ENCODE measurements at places on chromosomes 4 and X. TPM values are rescaled to one million over a fixed set of nuclear protein-coding genes. Genes with fewer than 3 reads are reported as not detected.

- DNase-seq = no peak
These were observed 34.7 kb downstream of the ERVMER34-1 start for GRCh38 chr4:52716364-52717151.

DNA sequence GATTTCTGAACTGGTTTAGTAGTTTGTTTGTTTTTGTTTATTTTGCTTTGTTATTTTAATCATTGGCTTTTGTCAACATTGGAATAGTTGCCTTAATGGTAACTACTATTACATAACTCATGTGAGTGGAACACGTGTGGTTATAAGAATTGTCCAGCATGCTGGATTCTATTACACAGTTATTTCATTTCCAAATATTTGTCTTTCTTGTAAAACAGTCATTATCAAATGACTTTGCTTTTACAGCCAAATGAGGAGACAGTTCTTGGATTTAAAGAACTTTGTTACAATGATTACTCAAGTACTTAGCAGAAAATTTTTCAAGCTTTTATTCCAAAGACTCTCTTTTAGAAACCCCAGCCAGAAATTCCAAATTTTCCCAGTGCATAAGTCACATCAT, 516.1 kb upstream of the MAGEB2 start:
- no peak for DNase-seq

LNX1 gene
- total RNA-seq = 9.0 TPM

NLRP2B gene
- not detected for total RNA-seq

CXCL13 gene
- total RNA-seq = 0.66 TPM

- DNase-seq = no peak
These were observed 262.6 kb upstream of the RPS6KA3 start for GRCh38 chrX:20529301-20529700.

- no peak for DNase-seq
These were observed 207.7 kb upstream of the PRPS2 start for GRCh38 chrX:12583543-12583942.

GRCh38 chr4:26308568-26308967, 12.2 kb upstream of the RBPJ start:
- DNase-seq = no peak

DNA sequence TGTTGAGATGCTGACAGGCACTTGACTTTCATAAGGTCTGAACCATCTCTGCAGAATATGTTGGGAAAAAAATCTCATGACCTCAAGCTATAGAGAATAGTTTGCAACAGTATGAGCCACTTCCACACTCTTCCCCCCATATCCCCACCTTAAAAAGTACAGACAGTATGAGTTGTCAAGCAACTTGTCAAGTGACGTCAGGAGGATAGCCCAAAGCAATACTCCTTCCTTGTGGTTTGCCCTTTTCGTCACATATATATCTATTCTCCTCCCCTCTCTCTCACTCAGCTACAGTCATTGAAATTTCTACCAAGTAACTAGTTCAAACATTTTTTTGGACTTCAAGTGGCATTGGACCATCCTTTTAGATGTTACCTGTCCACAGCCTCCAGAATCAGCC, 67.7 kb downstream of the MCF2 start:
- no peak for DNase-seq

ANTXR2 gene
- total RNA-seq = 331 TPM

- no peak for DNase-seq
These were observed 219.6 kb downstream of the GRXCR1 start for GRCh38 chr4:43112139-43112538.

DNA sequence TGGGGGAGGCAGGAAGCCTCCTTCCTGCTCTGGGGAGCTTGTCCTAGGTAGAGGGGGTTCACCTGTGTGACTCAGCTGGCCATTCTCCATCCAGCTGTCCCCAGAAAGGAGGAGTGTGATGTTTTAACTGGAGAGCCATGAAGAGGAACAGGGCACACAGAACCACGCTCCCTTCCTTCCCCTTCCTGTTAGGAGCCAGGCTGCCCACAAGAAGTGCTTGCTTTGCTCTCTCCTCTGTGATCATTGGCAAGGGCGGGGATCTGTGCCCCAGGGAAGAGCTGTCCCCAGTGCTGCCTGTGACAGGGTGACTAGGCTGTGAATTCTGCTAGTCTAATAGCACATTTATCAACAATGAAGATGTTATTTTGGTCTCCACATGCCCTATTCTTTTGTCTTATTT, 169.6 kb upstream of the GATB start:
- DNase-seq = peak; percentile 72

TCP11X1 gene
- not detected for total RNA-seq

GUCY1A1 gene
- total RNA-seq = 55.8 TPM

AADAT gene
- 6.3 TPM for total RNA-seq

- no peak for DNase-seq
These were observed 201.0 kb upstream of the ARSJ start for GRCh38 chr4:114180481-114180880.

DNA sequence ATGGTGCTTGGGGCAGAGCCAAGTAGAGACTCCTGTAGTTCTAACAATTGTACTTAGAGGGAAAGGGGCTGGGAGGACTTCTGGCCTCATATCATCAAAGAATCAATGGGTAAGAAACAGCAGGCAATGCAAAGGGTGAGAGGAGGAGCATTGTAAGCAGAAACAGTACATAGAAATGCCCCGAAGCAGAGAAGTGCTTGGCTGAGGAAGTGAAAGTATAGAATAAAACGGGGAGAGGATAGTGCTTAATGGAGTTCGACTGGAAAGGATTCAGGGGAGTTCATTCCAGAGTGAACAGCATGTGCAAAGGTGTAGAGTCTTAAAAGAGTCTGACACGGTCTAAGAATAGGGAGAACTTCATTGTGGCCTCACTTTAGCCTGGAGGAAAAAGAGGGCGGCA, 103.0 kb downstream of the SYNPO2 start:
- no peak for DNase-seq

DNA sequence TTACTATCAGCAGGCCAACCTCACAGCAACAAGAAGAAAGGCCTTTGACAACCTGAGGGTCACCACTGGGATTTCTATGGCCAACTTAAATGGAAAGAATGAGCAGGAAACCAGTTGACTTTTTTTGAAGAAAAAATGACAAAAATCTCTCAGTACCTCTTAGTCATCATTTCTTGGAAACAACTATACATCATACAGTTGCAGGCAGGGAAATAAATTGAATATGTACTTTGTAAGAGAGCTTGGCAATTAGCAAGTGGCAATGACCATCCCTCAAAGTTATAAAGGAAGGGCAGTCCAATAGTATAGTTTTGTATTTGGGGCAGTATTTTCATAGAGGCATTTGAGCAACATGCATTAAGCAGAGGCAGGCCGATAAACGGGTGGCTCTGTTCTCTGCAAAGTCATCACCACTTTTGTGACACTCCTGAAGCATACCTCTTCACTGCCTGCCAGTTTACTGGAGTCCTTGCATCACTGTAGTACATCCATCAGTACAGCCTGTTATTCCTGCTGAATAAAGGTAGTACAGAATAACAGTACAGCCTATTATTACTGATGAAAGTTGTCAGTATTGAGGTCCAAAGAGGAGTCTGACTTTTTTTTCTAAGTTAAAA, 83.3 kb upstream of the AMELX start:
- DNase-seq = no peak

DNA sequence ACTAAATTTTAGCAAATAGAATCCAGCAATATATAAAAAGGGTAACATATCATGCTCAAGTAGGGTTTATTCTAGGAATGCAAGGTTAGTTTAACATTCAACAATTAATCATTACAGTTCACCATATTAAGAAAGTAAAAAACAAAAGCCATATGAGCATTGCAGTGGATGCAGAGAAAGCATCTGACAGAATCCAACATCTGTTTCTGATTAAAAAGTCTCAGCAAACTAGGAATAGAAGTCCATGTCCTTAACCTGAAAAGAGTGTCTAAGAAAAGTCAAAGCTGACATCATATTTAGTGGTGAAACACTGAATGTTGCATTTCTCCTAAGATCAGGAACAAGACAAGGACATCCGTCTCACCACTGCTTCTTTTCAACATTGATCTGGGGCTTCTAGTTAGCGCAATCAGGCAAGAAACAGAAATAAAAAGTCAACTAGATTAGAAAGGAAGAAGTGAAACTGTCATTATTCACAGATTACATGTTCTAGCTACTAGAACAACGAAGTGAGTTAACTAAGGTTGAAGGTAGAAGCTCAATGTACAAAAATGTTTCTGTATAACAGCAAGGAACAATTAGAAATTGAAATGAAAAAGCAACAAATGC, 49.3 kb downstream of the MRPL1 start:
- DNase-seq = no peak

GRCh38 chrX:129980001-129980401, 2.4 kb upstream of the BCORL1 start:
- DNase-seq = no peak

DNA sequence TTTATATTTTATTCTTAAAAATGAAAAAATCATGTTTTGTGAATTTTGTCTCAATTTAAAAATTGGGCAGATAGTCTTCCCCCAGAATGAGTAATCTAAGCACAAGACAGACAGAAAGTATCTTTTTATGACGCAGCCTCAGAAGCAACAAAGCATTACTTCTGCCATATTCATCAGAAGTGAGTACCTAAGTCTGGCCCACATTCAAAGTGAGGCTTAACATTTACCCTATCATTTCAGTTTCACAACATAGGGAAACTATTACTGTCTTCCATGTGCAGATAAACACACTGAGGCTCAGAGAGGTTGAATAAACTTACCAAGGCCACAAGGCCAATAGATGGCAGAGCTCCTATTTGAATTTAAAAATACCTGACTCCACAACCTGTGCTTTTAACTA, 4.4 kb upstream of the PRDX4 start:
- DNase-seq = no peak

DNA sequence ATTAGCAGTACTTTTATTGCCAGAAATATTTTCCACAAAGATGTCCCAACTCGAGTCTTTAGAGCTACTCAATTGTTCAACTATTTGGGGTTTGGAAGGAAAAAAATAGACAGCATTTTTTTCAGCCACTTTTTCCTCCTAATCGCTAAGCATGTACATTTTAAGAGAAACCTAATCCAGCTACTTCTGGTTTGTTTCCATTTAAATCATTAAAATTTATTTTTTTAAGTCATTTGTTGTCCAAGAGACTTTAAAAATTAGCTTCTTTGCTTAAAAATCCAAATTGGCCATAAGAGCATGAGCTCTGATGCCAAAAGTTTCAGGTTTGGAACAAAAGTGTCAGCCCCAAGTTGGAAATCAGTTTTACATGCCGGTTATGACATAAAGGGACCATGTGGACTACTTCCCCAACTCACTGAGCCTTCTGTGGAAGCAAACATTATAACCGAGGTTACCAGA, 186.3 kb upstream of the INTU start:
- no peak for DNase-seq

DNA sequence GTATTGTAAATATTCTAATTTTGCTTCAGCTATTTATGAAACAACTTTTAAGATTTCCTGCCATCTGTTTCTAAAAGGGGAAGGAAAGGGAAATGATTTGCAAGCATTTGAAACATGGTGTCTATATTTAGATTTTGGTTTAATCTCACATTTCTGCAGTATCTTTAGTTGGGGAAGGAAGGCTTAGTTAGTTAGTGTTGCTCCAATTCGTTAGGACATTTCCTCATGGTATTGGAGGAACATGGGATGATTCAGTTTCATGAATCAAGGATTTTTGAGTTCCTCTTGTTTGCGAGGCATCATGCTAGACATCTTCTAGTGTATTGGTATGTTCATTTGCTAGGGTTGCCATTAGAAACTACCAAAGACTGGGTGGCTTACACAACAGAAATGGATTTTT, 20.5 kb upstream of the TMEM192 start:
- no peak for DNase-seq

DGAT2L6 gene
- total RNA-seq = not detected

F8 gene
- total RNA-seq = 17.0 TPM

DSPP gene
- not detected for total RNA-seq

SPANXC gene
- not detected for total RNA-seq

DNA sequence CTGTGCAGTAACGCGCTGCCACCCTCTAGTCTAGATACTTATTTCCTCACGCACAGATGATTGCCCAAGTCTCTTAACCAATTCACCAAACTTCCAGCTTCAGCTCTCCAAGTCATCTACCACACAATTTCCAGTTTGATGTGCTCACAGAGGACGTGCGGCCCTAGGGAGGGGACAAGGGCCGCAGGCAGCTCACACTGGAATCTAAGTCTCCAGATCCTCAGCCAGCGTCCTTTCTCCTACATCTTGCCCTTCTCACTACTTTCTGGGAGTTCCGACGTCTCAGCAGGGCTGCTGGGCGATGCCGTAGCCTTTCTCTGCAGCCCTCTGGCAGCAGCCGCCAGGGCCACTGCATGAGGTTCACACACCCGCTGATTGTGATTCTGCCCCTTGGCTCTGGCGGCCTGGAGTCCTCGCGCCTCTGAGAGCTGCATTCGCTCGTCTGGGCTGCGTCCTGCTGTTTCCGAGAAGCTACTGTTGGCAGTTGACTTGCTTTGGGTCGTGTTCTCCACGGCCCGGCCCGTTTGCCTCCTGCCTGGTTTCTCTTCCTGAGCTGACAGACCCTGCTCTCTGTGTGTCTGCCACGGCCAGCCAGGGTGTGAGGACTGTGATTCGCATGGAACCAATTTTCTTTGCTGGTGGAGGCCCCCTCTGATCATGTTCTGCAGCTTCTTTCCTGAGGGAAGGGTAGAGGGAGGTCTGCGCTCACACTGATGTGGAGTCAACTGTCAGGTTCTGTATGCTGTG, 14.1 kb upstream of the TMEM131L start:
- no peak for DNase-seq

CD38 gene
- total RNA-seq = 5.8 TPM

GRCh38 chrX:69149466-69150280, 15.6 kb downstream of the PJA1 start:
- peak; percentile 2 for DNase-seq

ASIC5 gene
- not detected for total RNA-seq

BEX3 gene
- 137 TPM for total RNA-seq

DNA sequence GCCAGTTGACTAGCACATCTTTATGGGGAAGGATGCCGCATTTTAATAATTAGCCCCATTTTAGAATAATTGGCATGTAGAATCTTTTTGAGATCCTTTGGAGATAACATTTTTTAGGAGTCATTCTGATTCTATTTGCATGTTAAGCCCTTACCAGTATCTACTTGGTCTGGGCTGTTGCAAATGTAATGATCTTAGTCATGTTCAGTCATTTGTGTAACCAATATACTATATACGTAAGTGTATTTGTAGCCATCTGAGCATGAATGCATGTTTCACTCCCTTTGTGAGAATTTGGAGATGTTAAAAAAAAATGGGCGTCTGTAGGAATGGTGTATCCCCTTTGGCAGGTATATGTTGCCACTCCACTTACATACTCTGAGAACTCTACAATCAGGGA, 119.1 kb downstream of the TEX13A start:
- no peak for DNase-seq

ARAF gene
- total RNA-seq = 39.3 TPM

CPZ gene
- total RNA-seq = 2.5 TPM

NAA11 gene
- total RNA-seq = not detected
